Tibial nerve (tissue), 4 donors: ENCODE measurements at places on chromosomes 4 and X.

GRCh38 chr4:111854494-111855087, 290.7 kb upstream of the FAM241A start:
- DNase-seq = no peak

DNA sequence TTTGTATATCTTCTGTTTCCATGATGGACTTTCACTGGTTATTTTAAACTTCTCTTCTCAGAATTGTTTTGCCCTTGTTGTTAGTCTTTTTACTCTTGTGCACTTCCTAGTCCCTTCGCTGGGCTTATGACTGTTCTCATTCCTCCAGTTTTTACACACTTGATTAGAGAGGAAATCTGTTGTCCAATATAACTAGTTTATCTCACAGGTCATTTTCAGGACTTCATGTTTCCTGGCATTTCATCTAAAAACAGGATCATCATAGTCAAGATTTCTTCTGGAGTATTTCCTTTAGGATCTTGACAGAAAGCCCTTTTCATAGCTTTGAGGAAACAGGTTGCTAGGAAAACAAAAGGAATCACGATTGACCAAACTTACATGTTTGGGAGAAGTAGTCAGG, 3.0 kb downstream of the FNIP2 start:
- no peak for DNase-seq

- no peak for DNase-seq
These were observed 250.1 kb downstream of the C4orf33 start for GRCh38 chr4:129346036-129346435.

DNA sequence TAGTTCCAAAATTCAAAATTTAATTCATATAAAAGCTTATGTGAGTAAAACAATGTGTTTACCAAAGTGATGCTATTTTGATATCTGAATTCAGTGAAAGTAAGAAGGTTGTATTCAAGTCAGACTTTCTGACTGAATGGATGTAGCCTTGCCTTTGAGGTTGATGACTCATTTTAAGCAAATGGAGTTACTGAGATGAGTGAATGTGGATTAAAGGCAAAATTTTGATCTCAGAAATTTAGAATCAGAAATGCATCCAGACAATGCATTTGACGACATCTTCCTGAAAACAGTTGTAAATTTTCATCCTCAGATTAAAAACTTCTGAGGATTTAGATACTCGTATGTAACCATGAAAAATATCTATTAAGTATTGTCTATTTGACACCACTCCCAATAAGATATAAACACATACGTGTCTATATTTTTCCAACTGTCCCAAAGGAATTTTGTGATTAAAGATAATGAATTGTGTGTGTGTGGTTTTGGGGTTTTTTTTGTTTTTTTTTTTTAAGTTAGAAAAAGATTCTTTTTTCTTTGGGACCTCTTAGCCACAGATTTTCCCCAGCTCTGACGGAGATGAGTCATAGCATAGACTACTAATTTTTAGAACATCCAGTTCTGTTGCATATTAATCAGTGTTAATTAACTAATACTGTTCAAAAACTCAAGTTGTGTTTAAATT, 34.4 kb downstream of the NFKB1 start:
- DNase-seq = no peak

DNA sequence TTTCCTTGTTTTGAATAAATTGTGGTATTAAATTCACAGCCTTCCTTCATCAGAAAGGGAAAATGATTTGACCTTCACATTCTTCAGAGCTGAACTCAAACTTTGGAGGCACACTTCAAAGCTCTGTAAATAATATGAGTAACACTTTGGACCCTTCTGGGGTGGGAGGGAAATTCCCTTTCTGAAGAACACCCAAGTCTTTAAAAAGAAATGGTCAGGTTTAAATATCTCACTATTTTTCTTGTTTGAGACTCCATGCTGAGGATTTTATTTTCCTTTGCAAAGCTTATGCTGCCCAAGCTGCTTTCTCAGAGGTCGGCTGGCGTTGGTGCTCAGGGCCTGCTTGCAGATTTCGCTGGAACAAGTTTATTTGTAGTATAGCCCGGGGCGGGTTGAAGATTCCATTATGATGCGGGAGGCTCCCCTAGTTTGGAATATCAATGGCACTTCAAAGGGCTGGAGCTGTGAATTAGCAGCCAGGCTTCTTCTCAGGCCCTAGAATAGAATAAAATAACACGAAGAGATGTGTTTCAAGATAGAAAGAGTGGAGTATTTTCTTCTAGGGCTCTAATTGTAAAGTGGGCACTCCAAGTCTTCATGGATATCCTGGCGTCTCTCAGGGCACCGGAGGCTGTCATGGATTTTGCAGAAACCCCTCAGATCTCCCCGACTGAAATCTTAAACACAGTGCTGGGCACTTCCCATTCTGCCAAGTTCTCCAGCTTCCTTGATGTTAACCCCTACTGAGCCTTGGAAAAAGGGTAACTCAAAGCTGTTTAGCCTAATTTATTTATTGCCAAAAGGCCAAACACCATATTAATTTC, 315.6 kb downstream of the GPAT3 start:
- DNase-seq = no peak

DNA sequence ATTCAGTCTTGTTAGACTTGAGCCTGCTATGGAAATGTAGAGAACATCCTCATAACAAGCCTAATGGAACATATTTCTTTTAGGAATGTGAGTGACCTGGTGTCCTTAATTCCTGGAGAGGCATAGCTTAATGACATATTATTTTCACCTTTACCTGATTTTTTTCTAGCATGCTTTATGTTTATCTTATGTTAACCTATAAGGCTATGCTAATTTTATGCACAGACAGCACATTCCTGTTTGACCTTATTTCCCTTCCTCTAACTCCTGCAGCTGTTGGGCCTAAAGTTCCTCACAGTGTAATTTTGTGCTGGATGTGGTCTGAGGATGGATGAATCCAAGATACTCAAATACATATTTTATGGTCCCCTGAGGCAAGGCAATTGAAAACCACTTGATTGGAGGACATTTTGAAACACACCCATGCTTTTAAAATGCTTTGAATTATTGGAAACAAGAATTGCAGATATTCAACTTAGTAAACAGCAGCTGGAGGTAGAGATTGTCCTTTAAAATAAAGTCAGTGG, 111.5 kb downstream of the LARP7 start:
- no peak for DNase-seq

DNA sequence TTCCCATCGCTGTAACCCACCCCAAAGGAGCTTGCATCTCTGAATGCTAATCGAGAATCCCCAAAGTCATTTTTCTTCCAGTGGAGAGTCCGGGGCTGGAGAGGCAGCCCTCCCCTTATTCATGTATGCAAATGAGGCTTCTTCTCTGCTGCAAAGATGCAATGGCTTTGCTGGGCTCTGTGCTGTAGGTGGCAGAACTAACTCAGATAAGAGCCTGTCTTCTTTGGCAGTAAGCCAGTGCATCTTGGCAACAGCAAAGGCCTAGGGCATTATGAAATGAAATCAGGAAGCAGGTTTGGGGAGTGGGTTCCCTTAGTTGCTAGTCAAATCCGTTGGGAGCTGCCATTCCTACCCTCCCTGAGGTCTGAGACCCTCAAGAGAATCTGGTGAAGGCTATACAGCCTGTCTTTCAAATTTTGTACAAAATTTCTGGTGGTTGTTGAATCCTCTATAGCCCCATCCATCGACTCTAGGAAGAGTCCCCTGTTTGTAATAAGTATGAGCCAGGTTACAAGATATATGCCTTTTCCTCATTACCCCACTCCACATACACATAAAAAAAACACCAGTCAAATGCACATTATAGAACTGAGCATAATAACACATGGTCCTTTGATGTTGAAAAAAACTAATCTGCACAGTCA, 290.6 kb upstream of the TAPT1 start:
- peak; percentile 75 for DNase-seq

GRCh38 chrX:130343411-130343810, 3.7 kb downstream of the SLC25A14 start:
- no peak for DNase-seq

GRCh38 chr4:187714957-187715356, 280.6 kb upstream of the ZFP42 start:
- DNase-seq = no peak
